Activated CD8-positive, alpha-beta memory T cell treated with anti-CD3 and anti-CD28 coated beads for 1 hour (primary cell): ENCODE measurements at places on chromosomes 7 and 10.

GRCh38 chr10:71782221-71782916, 9.0 kb upstream of the VSIR start:
- no peak for DNase-seq

- no peak for DNase-seq
These were observed 577.1 kb downstream of the PARD3 start for GRCh38 chr10:34237898-34238455.

- no peak for DNase-seq
These were observed 50.8 kb downstream of the WDR37 start for GRCh38 chr10:1107004-1107403.

- DNase-seq, result no peak
These were observed 576.0 kb upstream of the DPP6 start for GRCh38 chr7:153476166-153476565.

GRCh38 chr7:139294951-139295575, 46.1 kb upstream of the FMC1 start:
- no peak for DNase-seq

GRCh38 chr7:3267966-3268690, 32.9 kb upstream of the SDK1 start:
- no peak for DNase-seq

DNA sequence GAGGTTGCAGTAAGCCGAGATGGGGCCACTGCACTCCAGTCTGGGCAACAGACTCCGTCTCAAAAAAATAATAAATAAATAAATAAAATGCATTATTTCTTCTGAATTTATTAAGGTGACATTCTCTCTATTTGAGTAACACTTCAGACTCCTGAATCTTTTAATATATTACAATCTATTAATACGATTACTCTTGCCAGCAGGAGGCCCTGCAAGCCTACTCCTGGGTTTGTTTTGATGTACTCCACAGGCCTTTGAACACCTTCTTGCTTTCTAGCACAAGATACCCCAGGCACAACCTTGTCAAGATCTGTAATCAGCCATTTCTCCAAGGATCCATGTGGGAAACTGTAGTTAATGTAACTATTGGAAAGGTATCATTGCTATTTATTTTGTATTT, 63.5 kb downstream of the COBL start:
- DNase-seq, result no peak

- DNase-seq, result no peak
These were observed 86.7 kb downstream of the MMRN2 start for GRCh38 chr10:86870679-86871078.

DNA sequence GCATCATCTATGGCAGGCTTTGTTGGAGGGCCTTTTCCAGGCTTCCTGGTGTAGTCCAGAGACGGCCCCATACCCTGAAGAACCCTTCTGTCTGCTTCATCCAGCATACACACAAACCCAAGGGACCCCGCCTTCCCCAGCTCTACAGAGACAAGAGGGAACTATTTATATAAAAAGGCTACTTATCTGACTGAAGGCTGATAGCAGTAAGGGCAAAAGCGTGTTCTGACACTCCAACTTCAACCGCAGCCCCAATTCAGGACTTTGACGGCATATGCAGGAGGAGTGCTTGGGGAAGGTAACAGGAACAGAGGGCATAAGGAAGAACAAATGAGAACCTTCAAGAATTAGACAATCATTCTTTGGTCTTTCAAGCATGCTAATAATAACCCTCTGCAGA, 21.0 kb downstream of the GNA12 start:
- no peak for DNase-seq

DNA sequence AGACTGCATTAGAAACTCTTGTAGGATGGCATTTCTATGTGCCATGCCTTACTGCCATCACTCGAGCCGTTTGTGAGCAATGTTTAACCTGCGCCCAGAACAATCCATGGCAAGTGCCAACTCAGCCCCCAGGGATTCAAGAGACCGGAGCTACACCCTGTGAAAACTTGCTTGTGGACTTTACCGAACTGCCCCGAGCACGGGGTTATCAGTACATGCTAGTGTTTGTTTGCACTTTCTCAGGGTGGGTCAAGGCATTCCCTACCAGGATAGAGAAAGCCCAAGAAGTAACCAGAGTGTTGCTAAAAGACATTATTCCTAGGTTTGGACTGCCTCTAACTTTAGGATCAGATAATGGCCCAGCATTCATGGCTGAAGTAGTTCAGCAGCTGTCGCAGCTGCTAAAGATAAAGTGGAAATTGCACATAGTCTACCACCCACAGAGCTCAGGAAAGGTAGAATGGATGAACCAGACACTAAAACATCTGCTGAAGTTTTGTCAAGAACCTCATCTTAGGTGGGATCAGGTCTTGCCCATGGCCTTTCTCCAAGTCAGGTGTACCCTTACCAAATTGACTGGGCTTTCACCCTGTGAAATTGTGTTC, 8.9 kb upstream of the CYREN start:
- DNase-seq, result no peak

DNA sequence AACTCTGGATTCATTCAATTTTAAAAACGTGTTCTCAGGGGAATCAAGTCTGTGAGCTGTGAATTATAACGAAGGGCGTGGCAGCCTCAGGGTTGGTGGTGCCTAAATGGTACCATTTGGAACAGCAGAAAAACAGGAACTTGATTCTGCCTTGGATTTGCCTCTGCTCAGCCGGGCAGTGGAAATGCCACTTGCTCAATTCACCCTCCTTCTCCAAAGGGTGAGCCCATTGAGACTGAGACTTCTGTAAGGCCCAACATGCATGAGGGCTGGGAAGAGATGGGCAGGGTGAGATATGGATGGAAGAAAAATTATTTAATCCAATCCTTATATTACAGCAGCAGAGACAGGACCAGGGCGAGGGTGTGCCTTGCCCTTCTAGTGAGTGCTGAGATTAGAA, 107.1 kb upstream of the HABP2 start:
- no peak for DNase-seq

GRCh38 chr7:117458977-117459583, 20.7 kb upstream of the CFTR start:
- no peak for DNase-seq

GRCh38 chr10:21975378-21975990, 28.0 kb downstream of the DNAJC1 start:
- DNase-seq, result no peak

GRCh38 chr7:50704844-50705243, 77.9 kb downstream of the GRB10 start:
- DNase-seq, result no peak

GRCh38 chr10:53088961-53089360, 316.4 kb upstream of the MBL2 start:
- no peak for DNase-seq

GRCh38 chr7:130891254-130892094, 157.5 kb upstream of the KLF14 start:
- no peak for DNase-seq

GRCh38 chr7:44667190-44667589, 60.8 kb downstream of the OGDH start:
- DNase-seq, result no peak

GRCh38 chr7:43295429-43295828, 183.0 kb downstream of the HECW1 start:
- DNase-seq, result no peak

- no peak for DNase-seq
These were observed 6.9 kb downstream of the SERPINE1 start for GRCh38 chr7:101133621-101134398.

GRCh38 chr10:77498210-77498609, 139.4 kb downstream of the KCNMA1 start:
- DNase-seq, result no peak

DNA sequence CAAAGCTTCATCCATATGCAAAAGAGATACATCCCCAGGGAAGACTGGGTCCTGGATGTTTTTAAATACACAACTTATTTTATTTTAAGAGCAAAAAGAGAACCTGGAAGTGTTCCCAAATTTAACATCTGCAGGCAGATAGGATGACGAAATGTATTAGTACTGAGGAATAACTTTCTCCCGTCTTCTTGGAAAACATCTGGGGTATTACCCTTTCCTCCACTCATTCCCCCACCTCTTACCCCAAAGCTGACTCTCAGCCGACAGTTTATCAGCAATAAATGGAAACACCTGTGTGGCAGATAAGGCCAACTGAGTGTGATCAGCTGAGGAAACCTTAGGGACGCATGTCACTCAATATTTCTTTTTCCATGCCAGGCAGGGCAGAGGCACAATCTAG, 435.6 kb upstream of the NPVF start:
- DNase-seq, result no peak

DNA sequence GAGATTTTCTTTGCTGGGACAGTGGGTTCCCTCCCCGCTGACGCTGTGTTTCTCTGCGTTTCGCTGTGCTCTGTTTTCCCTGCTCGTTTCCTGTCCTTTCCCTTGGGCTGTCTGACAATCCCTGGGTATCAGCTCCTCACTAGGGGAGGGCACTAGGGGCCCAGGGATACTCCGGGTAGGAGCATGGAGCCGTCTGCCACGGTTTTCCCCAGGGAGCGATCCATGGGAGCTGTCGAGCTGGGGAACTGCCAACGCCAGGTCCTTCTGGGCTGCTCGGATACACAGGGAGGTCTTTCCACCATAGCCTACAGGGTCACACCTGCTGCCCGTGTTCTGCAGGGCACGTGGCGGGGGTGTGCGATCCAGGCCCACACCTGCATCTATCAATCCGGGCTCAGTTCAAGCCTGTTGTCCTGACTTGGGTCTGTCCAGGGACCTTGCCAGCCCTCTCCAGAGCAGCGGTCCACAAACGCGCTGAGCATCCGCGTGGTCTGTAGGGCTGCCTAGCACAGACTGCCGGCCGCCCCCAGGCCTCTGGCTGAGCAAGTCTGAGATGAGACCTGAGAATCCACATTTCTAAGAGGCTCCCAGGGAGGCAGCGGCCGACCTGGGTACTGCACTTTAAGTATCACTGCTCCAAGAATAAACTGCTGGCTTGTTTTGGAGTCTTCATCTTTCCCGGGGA, 263.1 kb downstream of the ELFN1 start:
- no peak for DNase-seq

- no peak for DNase-seq
These were observed 82.5 kb downstream of the PRKCQ start for GRCh38 chr10:6497620-6498019.

DNA sequence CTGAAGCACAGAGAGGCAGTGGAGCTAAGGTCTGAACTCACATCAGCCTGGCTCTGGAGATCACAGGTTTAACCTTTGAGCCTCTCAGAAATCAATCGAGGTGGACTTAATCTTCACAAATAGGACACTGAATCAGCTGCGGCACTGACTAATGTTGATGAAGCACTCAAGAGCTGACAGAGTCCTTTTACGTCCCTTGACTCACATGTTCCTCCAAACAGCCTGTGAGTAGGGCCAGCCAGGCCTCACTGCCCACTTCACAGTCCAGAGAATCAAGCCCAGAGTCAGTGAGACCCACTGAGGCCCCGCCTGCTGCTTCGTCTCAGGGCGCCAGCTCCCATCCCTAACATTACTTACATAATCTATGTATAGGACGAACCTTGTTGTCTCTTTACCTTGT, 63.1 kb downstream of the TNS3 start:
- no peak for DNase-seq

DNA sequence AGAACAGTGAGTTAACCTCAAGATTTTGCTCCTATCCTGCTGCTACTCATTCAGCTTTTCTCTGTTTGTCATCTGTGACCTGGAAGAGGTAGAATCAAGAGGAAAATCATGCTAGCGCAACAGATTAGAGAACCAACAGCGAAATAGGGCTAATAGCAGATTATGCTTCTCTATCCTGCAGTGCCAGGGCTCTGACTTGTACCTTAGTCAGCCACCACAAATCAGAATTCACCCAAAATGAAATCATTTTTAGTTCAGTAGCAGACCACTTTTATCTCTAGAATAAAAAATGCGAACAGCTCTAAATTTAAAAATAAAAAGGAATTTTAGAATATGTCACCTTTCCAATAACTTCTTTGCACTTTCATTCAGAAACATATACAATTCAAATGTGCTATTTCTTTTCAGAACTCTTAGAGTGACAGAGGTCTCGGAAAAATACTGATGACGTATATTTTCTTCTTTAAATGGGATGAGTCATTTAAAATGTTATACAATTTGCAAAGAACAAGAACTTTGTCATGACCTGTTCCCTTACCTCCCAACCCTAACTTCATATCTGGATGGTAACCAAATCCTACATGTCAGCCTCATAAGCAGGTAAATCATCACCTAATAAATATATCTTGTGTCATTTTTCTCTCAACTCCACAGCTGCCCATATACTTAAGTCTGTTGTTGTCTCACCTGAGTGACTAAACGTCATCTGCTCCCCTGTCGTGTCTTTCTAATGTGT, 896.4 kb downstream of the PCDH15 start:
- no peak for DNase-seq
